LHCN-M2 (cell line): ENCODE measurements at places on chromosomes 2 and 18. TPM values are rescaled to one million over a fixed set of nuclear protein-coding genes. Genes with fewer than 3 reads are reported as not detected.
A peak's percentile ranks its signal among the peaks of the same experiment; 100 is the strongest.

DNA sequence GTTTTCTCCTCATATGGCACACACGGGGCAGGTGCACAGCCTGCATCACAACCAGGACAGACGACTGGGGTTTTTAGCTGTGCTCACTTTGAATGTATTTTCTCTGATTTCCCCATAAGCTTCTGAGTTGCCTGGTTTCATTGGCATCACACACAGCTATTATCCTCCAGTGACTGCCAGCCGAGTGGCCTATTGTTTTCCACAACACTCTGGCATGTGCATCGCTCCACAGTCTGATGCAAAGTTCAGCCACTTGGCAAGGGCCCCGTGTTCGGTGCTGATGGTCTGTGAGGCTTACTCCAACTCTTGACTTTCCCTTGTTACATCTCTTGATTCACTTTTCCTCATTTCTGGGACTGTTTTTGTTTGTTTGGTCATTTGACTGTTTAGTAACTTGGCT, 593.1 kb downstream of the CBLN2 start:
- no peak for DNase-seq

The ACADL gene
- total RNA-seq, result not detected in 2 replicates

GRCh38 chr2:142918624-142919023, 41.2 kb downstream of the KYNU start:
- DNase-seq, result peak; percentile 46

The PSTPIP2 gene
- total RNA-seq, result 8.7 and 10.6 TPM in 2 replicates

The GKN1 gene
- total RNA-seq, result not detected in 2 replicates

DNA sequence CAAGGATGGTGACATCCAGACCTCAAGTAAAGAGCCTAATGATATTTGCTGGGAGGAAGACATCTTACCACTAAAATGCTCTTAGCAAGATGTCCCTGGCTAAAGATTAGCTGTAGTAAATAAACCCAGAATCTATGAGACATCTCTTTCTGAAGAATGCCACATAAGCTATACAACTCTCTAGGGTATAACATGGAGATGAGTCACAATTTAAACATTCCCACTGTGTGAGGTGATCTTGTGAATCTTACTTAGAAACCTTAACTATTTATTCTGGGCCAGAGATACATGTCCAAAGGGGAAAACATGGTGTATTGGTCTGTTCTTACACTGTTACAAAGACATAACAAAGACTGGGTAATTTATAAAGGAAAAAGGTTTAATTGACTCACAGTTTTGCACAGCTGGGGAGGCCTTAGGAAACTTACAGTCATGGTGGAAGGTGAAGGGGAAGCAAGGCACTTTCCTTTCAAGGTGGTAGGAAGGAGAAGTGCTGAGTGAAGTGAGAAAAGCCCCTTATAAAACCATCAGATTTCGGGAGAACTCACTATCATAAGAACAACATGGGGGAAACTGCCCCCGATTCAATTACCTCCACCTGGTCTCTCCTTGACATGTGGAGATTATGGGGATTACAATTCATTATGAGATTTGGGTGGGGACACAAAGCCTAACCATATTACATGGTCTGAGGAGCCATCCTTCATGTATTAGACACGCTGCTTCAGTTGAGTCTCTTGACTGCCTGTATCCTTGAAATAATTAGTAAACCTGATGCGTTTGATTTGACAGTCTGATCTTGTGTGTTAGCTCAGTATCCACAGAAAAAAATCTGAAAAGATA, 17.1 kb downstream of the KRCC1 start:
- peak; percentile 97 for DNase-seq

The PLCL1 gene
- 0.06 TPM in 1 of 2 replicates, not detected in the other for total RNA-seq

The TBR1 gene
- not detected in 2 replicates for total RNA-seq

The MLPH gene
- 145 and 155 TPM in 2 replicates for total RNA-seq

- DNase-seq, result no peak
Measured at GRCh38 chr2:134314681-134315368, 61.0 kb downstream of the MGAT5 start.

GRCh38 chr2:160010361-160011145, 51.9 kb downstream of the PLA2R1 start:
- no peak for DNase-seq

- no peak for DNase-seq
Measured at GRCh38 chr2:149006883-149007543, 31.5 kb upstream of the LYPD6B start.

The MARCO gene
- not detected in 2 replicates for total RNA-seq

- no peak for DNase-seq
Measured at GRCh38 chr2:158935617-158936016, 32.8 kb upstream of the TANC1 start.

DNA sequence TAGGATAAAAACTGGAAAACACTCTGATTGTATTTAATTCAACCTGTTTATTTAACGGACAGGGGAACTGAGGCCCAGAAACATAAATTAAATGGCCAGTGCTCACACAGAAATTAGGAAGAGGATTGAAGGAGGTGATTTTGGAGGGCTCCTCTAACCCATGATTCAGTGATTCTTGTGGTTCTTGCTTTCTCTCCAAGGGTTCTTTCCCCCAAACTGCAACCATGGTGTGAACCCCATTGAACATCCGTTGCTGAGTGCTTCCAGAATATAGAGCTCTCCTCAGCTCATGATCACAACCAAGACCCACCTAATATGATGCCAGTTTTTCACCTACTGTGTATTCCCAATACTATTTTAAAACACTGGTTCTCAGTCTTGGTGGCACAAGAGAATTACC, 41.4 kb downstream of the BMP10 start:
- no peak for DNase-seq

GRCh38 chr18:35504996-35505395, 7.2 kb upstream of the INO80C start:
- no peak for DNase-seq
